ENCODE measurements at places on chromosomes 2 and 18. TPM values are rescaled to one million over a fixed set of nuclear protein-coding genes. Genes with fewer than 3 reads are reported as not detected.

- peaks cover 9% of the 10 kb centered on the region for H3K4me1 ChIP-seq
- H3K27me3 ChIP-seq: no peaks in the 10 kb centered on the region
- DNase-seq: no peak
Observed at GRCh38 chr2:64455545-64455944, 1.6 kb downstream of the LGALSL start.

DNA sequence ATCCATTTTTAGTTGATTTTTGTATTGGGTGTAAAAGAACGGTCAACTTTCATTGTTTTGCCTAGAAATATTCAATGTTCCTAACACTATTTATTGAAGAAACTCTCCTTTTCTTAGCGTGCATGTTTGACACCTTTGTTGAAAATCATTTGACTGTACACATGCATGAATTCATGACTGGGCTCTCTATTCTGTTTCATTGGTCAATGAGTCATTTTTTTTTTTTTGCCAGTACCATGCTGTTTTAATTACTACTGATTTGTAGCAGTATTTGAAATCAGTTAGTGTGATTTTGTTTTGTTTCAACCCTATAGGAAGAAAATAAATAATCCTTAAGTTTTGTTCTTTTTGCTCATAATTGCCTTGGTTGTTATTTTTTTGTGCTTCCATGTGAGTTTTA is 828.7 kb downstream of the SUCLG1 start:
- H3K4me1 ChIP-seq: no peaks in the 10 kb centered on the region
- H3K36me3 ChIP-seq: no peaks in the 10 kb centered on the region
- H3K4me3 ChIP-seq: no peak overlapping the region
- no peak overlapping the region for H3K27ac ChIP-seq
- no peaks in the 10 kb centered on the region for H3K27me3 ChIP-seq

GRCh38 chr2:206915121-206915520 is 24.2 kb upstream of the CPO start:
- H3K27me3 ChIP-seq: peaks cover 1% of the 10 kb centered on the region
- H3K4me1 ChIP-seq: no peaks in the 10 kb centered on the region
- H3K36me3 ChIP-seq: no peaks in the 10 kb centered on the region
- no peak overlapping the region for H3K27ac ChIP-seq

DNA sequence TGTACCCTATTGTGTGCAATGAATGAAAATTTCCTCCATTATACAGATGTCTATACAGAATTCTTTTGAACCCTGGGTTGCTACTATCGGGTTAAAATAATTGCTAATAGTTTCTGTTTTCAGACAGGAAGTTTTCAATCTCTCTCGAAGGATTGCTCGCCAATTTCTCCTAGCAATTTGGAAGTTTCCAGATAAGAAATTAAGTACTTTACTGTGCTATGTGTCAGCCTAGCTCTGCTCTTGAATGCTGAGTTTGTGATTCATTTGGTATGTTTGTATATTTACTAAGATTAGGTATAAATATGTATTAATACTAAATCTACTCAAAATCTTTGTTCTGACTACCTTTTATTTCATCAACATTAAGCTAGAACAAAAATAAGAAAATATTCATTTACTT is 74.6 kb upstream of the ARL5A start:
- no peak for DNase-seq
- H3K27me3 ChIP-seq: no peaks in the 10 kb centered on the region
- H3K27ac ChIP-seq: no peak overlapping the region
- peaks cover 10% of the 10 kb centered on the region for H3K4me1 ChIP-seq

DNA sequence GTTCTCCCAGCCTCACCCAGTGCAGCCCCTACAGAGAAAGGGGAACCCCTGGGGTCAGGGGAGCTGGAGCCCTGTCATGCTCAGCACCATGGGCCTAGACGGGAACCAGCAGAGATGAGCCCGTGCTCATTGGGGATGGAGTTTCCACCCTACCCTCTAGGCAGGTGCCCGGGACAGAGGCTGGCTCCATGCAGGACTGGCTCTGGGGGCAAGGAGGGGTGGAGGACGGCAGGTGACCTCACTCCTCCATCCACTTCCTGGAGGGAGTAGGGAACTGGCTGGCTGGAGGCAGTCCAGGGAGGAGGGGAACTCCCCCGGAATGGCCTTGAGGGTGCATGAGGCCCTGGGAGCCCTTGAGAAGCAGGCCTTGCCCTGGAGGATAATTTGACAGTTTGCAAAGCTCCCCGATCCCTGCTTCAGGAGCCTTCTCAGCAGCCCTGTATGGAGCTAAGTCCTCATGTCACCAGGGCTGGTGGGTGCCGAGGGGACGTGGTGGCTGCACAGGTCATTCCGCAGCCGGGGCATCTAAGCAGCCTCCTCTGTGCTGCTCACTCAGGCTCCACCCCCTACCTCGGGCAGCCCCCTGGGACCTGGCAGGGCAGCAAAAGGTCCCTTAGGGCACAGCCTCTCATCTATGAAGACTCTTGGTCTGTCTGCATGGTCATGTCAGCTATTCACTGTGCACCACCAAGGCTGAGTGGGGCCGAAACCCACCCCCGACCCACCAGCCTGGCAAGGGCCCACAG is 2.1 kb downstream of the NEURL3 start:
- peaks cover 3% of the 10 kb centered on the region for H3K27me3 ChIP-seq
- H3K36me3 ChIP-seq: no peaks in the 10 kb centered on the region
- H3K27ac ChIP-seq: no peak overlapping the region
- H3K4me1 ChIP-seq: peaks cover 27% of the 10 kb centered on the region
- no peak overlapping the region for H3K4me3 ChIP-seq

DNA sequence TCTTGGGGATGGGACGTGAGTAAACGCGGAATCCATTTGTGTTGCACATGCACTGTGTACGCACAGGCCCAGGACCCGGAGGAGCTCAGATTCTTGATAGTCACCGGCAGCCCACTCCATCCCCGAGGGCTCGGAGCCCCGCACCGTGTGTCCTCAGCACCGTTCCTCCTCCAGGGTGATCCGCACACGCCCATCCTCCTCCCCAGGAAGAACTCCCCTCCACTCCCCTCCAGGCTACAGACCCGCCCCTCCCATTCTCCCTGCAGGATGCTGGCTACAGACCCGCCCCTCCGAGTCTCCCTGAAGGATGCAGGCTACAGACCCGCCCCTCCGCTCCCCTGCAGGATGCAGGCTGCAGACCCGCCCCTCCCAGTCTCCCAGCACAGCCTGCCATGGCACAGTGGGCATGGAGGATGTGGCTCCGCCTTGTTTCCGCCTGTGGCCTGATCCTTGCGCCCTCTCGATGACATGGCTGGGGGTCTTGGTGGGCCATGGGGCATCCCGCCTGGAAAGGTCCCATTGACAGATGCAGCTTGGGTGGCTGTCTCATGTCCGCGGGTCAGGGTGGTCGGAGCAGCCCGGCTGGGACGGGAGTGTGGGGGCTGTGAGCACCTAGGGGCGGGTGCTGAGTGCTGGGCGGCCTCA is 14.1 kb downstream of the CTDP1 start:
- no peak for DNase-seq
- H3K4me1 ChIP-seq: peaks cover 5% of the 10 kb centered on the region
- H3K36me3 ChIP-seq: peaks cover 36% of the 10 kb centered on the region
- H3K4me3 ChIP-seq: no peak overlapping the region
- H3K27ac ChIP-seq: no peak overlapping the region

- no peak overlapping the region for H3K4me3 ChIP-seq
- no peak overlapping the region for H3K27ac ChIP-seq
- no peaks in the 10 kb centered on the region for H3K36me3 ChIP-seq
- H3K4me1 ChIP-seq: no peaks in the 10 kb centered on the region
- peaks cover 4% of the 10 kb centered on the region for H3K27me3 ChIP-seq
- DNase-seq: no peak
Observed at GRCh38 chr18:25423267-25423666, 71.3 kb upstream of the ZNF521 start.

Gene CD28
- total RNA-seq: not detected

GRCh38 chr2:236712961-236713673 is 143.5 kb downstream of the ACKR3 start:
- H3K4me3 ChIP-seq: no peak overlapping the region
- H3K4me1 ChIP-seq: no peaks in the 10 kb centered on the region
- no peak for DNase-seq

Gene SRD5A2
- total RNA-seq: not detected

GRCh38 chr18:9757827-9758621 is 49.9 kb downstream of the RAB31 start:
- H3K27me3 ChIP-seq: no peaks in the 10 kb centered on the region
- H3K36me3 ChIP-seq: peaks cover 9% of the 10 kb centered on the region
- no peak overlapping the region for H3K27ac ChIP-seq
- peaks cover 28% of the 10 kb centered on the region for H3K4me1 ChIP-seq

DNA sequence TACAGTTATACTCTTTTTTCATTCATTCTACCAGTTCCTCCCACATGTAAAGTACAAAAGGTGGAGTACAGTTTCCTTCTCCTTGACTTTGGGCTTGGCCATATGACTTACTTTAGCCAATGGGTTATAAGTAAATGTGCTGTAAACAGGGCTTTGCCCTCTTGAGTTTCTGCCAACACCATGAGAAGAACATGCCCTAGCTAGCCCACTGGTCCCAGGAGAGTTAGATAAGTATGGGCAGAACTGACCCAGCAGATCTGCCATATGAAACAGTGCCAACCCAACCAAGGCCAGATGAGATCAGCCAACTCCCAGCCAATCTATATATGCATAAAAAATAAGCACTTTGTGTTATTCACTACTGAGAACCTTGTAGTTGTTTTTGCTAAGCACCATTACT is 25.5 kb downstream of the ZC3H8 start:
- H3K4me3 ChIP-seq: no peak overlapping the region
- H3K4me1 ChIP-seq: no peaks in the 10 kb centered on the region
- no peak overlapping the region for H3K27ac ChIP-seq
- H3K36me3 ChIP-seq: peaks cover 54% of the 10 kb centered on the region

Gene RRM2
- total RNA-seq: 9.3 TPM

GRCh38 chr18:8786483-8787370 is 81.4 kb downstream of the MTCL1 start:
- no peaks in the 10 kb centered on the region for H3K27me3 ChIP-seq
- peak overlapping the region; percentile 53 for H3K4me3 ChIP-seq
- DNase-seq: no peak
- H3K36me3 ChIP-seq: no peaks in the 10 kb centered on the region
- H3K4me1 ChIP-seq: peaks cover 11% of the 10 kb centered on the region
- H3K27ac ChIP-seq: peak overlapping the region; percentile 19

Gene NTSR2
- not detected for total RNA-seq

DNA sequence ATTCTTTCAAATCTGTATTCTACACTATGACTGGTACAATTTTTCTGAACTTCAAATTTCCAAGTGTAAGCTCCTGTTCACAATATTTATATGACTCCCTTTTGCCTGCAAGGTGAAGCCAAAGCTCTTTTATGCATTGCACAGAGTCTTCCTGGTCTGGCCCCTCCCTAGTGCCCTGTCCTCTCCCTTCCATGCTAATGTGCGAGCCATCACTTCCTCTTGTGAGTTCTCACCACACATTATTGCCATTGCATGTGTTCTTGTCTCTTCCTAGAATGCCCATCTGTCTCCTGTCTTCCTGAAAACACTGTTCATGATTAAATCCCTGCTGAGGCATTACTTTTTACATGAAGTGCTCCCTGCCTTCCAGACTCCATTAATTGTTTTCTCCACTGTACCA is 169.9 kb downstream of the MC4R start:
- no peak overlapping the region for H3K4me3 ChIP-seq
- no peaks in the 10 kb centered on the region for H3K36me3 ChIP-seq
- H3K4me1 ChIP-seq: no peaks in the 10 kb centered on the region
- H3K27ac ChIP-seq: no peak overlapping the region
- no peak for DNase-seq

GRCh38 chr2:99935662-99936061 is 206.7 kb downstream of the AFF3 start:
- peaks cover 91% of the 10 kb centered on the region for H3K36me3 ChIP-seq
- H3K27me3 ChIP-seq: no peaks in the 10 kb centered on the region
- peak overlapping the region; percentile 33 for H3K4me3 ChIP-seq
- no peak for DNase-seq

DNA sequence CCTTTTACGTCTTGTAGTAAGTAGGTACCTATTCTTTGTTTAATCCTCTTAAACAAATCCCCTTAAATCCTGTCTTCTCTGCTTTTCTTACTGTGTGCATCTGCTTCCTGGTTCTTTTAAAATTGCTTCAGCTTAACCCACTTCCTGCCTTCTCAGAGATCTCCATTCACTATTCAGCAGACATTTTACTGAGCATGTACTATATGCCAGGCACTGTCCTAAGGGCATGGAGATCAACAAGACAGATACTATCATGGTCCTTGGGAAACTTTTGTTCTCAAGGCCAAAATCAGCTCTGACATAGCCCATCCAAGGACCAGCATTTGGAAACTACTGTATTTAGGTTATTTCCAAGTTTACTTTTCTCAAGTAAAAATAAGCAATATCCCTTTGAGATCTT is 227.5 kb downstream of the TPGS2 start:
- H3K27me3 ChIP-seq: peaks cover 2% of the 10 kb centered on the region
- DNase-seq: no peak
- H3K4me1 ChIP-seq: no peaks in the 10 kb centered on the region
- no peak overlapping the region for H3K27ac ChIP-seq

Gene IL36RN
- not detected for total RNA-seq

DNA sequence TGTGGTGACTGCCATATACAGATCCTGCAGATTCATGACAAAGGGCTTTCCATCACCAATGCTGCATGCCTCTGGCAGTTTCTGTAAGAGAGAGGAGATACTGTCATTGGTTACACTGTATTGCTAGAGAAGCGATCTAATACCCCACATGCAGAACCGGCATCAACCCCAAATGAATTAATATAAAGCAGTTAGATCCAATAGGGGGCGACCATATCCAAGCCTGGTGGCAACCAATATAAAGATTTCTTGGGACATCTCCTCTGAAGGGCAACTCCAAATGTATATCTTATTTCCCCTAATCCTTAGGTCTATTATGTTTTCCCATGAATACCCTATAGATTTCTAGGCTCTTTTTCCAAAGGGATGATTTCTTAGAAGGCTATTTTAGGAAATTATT is 17.4 kb upstream of the IHH start:
- DNase-seq: no peak
- no peak overlapping the region for H3K4me3 ChIP-seq
- H3K4me1 ChIP-seq: peaks cover 13% of the 10 kb centered on the region
- H3K27me3 ChIP-seq: no peaks in the 10 kb centered on the region

DNA sequence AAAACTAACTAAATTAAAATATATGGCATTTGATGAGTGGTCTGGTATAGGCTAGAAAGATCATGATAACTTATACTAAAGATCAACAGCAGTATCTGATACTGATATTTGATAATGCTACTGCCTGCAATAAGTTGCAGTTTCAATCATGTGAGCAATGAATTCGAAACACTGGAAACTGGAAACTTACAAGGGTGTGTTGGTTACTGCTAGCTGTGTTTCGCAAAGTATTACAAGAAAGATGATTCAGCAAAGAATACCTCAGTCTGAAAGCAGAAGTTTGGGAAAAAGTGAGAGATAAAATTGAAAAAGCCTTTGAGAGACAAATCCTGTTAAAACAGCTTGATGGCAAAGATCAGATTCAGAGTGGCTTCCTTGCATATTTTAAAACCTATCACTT is 294.5 kb downstream of the CCDC178 start:
- H3K4me3 ChIP-seq: no peak overlapping the region
- peaks cover 9% of the 10 kb centered on the region for H3K27me3 ChIP-seq
- no peak for DNase-seq
- H3K36me3 ChIP-seq: no peaks in the 10 kb centered on the region
- H3K4me1 ChIP-seq: no peaks in the 10 kb centered on the region

Gene DUSP2
- total RNA-seq: 118 TPM

Gene PARD3B
- not detected for total RNA-seq

GRCh38 chr2:219169930-219170654 is at the start of gene SLC23A3:
Gene SLC23A3, minus strand, starts transcription at chr2:219170029. Its CDS starts 45 bp downstream, at chr2:219169984.
- no peak within 1 kb of the TSS for H3K4me3 ChIP-seq
- no peak within 1 kb of the TSS for H3K27ac ChIP-seq
- H3K36me3 ChIP-seq: peaks cover 48% of the 10 kb centered on the region
- H3K27me3 ChIP-seq: no peaks in the 10 kb centered on the region
- peaks cover 12% of the 10 kb centered on the region for H3K4me1 ChIP-seq
- no peak for DNase-seq

Data from activated B cell treated with CpG ODN at 0.5 μM for 24 hours (primary cell).